ENCODE measurements at places on chromosomes 4 and X.

GRCh38 chr4:141757287-141757686 lies 120.9 kb downstream of the IL15 start:
- DNase-seq: no peak

DNA sequence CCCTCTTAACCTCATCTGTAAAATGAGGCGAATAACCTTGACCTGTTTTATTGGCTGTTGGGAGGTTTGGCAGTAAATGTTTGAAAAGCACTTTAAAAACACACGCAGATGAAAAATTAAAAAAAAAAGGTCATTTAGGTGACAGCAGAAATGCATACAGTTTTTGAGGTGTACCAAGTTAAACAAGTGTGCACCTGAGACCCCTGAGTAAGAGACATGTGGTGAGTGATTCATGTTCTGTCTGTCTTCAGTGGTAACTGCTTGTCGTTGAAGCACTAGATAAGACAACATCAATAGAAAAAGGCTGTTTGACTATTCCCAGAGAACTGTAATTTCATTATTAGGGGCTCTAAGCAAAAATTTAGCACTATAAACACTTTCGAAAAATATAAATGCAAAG lies 608.4 kb upstream of the PITX2 start:
- no peak for DNase-seq

GRCh38 chr4:94352996-94353395 lies 10.4 kb upstream of the HPGDS start:
- peak; percentile 87 for DNase-seq

DNA sequence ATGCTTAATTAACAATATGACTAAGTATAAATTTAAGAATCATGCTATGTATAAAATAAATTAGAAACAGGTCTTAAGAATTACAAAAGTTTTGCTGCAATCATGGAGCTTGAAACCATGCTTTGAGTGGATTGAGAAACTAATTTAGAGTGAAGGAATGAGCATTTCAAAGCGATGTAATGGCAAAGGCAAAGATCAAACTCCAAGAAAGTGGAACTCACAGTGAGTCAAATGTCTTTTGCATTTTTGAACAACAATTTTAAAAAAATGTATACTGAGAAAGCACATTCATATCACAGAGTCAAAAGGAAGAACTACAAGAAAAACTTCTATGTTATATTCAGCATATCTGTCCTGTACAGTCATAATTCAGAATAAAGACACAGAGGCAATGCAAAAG lies 6.6 kb downstream of the GPRIN3 start:
- no peak for DNase-seq

GRCh38 chr4:61571761-61572559 lies 371.8 kb downstream of the ADGRL3 start:
- DNase-seq: no peak

DNA sequence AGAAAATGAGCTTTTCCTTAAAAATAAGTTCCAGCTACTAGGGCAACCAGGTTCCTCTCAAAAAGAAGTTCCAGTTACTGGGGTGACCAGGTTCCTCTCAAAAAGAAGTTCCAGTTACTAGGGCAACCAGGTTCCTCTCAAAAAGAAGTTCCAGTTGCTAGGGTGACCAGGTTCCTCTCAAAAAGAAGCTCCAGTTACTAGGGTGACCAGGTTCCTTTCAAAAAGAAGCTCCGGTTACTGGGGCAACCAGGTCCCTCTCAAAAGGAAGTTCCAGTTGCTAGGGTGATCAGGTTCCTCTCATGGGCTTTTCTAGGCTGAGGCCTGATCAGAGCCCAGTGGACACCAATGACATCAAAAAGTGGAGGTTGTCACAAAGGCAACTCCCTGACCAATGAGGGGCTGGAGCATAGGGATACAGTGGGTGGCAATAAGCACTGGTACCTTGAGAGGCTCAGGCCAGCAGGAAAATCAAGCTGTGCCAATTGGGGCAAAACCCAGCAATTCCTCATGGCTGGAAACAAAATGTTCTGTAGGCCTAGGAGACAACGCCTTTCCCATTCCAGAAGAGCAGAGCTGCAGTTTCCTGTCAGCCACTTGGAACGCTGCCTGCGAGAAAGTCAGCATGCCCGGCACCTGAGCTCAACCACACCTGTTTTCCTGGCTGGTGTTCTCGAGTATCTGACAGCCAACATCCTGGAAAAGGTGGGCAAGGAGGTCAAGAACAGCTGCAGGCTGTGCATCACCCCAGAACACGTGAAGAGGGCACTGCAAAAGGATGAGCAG lies 12.3 kb upstream of the SYTL5 start:
- DNase-seq: no peak

GRCh38 chr4:37733240-37733867 lies 47.2 kb upstream of the RELL1 start:
- no peak for DNase-seq

DNA sequence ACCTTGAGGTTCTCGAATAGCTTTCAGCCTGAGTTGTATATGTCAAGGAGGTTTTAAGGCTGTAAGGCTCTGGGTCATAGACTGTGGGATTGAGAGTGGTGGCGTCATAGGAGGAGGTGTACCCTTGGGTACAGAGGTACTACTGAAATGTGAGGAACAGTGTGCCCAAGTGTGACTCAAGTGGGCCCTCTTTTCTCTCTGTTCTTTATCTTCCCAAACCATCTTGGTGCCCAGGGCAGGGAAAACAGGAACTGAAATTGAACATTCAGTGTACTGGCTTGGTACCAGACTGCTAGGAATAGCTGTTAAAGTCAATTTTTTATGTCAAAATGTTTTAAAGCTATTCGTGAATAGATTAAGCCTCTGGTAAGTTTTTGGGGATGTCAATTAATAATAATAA lies 136.2 kb upstream of the RPS6KA3 start:
- DNase-seq: no peak

DNA sequence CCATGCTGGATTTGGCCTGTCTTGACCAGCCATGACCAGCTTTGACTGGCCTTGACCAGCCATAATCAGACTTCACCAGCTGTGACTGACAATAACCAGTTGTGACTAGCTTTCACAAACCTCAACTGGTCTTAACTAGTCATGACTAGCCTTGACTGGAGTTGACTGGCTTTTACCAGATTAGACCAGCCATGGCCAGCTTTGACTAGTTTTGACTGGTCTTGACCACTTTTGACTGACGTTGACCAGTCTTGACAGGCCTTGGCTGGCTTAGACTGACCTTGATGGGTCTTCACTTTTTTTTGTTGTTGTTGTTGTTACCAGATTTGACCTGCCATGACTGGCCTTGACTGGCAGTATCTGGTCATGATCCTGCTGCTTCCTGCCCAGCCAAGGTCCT lies 67.4 kb downstream of the RLIM start:
- no peak for DNase-seq

- no peak for DNase-seq
Measured at GRCh38 chr4:80138551-80139538, 58.5 kb upstream of the PRDM8 start.
